RWPE2 (cell line): ENCODE measurements at places on chromosomes 11 and 22.

- no peak for DNase-seq
Measured at GRCh38 chr22:23180301-23180892, at the start of gene BCR. Gene BCR (plus strand): TSS chr22:23180509. CDS start chr22:23180961, 452 bp downstream.

GRCh38 chr22:40728731-40729189 is 49.5 kb downstream of the MCHR1 start:
- DNase-seq, result no peak

DNA sequence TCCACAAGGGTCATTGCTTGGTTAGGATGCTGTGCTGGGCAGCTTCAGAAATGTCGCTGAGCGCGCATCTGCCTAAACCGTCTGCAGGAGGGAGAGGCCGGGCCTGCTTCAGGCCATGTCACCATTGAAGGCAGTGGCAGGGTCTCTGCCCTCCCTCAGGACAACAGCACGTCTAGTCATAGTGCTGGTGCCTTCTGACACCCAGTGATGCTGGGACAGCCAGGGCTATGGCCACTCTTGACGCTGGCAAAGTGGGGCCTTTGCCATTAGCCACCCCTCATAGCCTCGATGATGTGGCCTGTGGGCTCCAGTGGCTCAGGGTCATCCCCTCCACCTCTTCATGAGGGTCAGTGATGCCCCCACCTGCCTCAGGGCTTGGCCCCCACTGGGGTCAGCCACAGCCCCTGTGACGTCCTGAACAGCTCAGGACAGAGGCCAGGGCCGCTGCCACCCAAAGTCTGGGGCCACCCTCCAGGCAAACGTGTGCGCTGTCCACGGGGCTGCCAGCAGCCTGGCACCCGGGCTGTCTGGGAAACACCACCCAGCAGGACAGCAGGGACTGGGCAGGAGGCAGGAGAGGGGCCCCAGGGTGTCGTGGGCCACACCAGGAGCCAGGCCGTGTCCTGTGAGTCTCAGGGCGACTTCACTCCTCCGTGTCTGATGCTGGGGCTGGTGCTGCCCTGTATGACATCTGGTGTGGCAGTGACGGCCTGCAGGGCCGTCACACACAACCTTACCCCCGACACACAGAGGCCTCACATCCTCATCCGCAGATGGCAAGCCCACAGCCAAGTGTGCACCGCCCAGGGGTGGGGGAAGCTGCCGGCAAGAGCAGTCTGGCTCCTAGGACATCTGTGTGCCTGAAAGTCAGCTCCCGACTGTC is 42.5 kb downstream of the CERK start:
- no peak for DNase-seq

- no peak for DNase-seq
Measured at GRCh38 chr11:130600139-130600538, 151.7 kb downstream of the ADAMTS15 start.

DNA sequence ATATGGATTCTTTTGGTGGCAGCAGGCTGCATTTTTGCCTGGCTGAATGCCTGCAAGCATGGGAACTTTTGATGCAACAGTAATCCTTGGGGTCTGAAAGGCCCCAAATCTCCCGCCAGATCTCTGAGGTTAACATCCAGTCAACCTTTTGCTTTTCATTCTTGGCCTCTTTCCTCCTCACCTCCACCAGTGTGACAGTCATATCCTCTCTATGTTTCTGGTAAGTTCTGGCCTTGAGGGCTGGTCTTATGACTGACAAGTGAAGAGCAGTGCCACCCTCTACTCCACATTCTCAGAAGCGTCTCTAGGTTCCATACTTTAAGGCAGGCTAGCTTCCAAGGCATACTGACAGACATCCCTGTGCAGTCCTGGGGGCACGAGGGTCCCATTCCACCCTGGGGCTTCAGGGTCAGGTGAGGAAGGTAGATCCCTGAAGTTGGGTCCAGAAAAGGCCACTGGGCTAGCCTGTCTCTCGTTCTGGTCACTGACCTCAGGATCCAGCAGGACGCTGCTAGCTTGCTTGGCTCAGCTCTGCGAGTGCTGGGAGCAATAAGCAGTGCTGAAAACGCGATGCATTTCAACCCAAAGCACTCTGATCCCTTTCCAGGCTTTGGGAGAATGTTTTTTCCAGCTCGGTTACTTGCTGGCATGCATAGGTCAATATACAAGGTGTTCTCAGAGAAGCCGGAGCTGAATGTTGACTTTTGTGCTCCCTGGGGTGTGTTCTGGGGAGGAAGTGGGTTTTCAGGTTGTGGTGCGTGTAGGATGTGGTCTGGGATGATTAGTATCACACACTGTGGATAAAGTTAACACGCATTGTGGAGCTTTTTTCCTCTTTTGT is 75.2 kb downstream of the PTPRJ start:
- no peak for DNase-seq

GRCh38 chr11:107705027-107705426 is 6.8 kb downstream of the SLN start:
- no peak for DNase-seq

DNA sequence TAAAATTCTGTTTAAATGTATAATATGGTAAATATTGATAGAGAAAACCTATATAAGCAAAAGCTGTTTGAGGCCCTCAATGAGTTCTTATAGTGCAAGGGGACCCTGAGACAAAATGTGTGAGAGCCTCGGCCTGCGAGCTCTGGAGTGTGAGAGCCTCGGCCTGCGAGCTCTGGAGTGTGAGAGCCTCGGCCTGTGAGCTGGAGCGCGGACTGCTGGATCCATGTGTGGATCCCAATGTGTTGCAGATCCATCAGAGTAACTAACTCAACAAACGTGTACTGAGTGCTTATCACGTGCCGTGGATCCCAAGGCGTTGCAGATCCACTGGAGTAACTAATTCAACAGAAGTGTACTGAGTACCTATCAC is 6.0 kb downstream of the RTL6 start:
- no peak for DNase-seq

GRCh38 chr11:85776951-85777602 is 33.9 kb downstream of the SYTL2 start:
- DNase-seq, result no peak

GRCh38 chr11:75500742-75501141 is 25.0 kb downstream of the GDPD5 start:
- no peak for DNase-seq

- peak; percentile 50 for DNase-seq
Measured at GRCh38 chr11:71434576-71435130, 13.5 kb downstream of the DHCR7 start.

GRCh38 chr11:35146074-35146521 is 7.1 kb downstream of the CD44 start:
- no peak for DNase-seq

DNA sequence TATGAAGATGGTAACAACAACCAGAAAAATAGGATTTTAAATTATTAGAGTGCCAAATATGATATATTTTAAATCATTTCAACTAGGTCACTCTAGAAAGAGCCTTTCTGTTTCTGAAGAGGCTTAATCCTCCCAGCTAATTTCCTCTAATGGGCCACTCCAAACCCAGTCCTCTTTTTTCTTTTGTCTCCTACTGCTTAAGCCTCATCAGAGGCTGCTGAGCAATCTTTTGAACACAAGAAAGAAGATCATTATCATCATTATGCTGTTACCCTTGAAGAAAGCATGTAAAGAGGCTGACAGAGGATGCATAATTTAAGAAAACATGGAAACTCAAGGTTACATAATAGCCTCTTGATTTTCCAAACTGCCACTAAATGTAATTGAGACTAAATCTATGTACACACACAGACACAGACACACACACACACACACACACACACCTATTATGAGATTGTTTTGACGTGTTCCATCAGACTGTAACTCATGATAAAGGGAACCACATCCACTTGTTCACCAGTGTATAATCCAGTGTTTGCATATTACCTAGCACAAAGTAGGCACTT is 519.6 kb downstream of the METTL15 start:
- DNase-seq, result no peak

DNA sequence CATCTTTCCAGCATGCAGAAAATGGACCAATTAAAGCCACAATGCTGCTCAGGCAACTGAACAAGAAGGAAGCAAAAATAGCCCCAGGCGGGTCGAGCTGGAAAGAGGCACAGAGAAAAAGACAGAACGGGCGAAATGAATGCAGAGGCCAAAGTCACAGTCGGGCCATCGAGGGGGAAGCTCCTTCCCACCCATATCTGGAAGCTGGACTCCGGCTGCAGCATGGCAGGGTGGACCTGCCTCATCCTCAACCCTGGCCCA is 58.6 kb upstream of the PRDM11 start:
- no peak for DNase-seq

DNA sequence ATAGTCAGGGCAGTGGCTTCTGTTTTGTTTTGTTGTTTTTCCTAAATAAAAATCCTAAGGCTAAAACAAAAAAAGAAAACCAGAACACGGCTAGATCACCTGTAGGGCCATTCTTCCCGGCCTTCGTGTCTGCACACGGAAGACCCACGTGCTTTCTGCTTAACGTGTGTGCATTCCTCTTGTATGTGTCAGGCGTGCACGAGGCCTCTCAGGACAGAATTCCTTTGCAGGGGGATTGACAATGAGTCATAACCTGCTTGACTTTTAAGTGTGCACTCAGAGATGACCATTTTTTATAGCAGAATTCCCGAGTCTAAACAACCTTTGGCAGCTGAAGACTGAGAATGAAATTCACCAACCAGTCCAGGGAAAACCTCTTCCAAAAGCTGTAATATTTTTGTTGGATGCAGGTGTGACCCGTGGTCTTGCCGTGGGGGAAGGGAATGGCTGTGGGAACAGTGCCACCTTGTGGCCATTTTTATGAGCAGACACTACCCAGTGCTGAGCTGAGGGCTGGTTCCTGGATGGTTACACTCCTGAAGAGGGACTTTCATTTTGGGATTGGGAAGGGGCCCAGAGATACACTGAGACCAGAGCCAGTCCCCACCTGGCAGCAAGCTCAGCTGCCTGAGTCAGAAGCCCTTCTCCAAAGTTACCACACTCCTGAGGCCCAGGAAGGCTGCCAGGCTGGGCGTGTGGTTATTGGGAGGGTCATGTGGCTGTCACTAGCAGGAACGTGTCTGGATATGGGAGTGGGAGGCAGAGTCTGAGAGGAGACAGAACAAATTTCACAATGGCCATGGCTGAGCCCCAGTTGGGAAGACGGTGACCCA is 35.7 kb upstream of the DKK3 start:
- peak; percentile 93 for DNase-seq

GRCh38 chr11:128627666-128628324 is 40.4 kb upstream of the ETS1 start:
- no peak for DNase-seq
